GM06990 (cell line): ENCODE measurements at places on chromosomes 4 and X.

GRCh38 chr4:145097331-145097820 is 620 bp downstream of the ANAPC10 start:
- DNase-seq = no peak

DNA sequence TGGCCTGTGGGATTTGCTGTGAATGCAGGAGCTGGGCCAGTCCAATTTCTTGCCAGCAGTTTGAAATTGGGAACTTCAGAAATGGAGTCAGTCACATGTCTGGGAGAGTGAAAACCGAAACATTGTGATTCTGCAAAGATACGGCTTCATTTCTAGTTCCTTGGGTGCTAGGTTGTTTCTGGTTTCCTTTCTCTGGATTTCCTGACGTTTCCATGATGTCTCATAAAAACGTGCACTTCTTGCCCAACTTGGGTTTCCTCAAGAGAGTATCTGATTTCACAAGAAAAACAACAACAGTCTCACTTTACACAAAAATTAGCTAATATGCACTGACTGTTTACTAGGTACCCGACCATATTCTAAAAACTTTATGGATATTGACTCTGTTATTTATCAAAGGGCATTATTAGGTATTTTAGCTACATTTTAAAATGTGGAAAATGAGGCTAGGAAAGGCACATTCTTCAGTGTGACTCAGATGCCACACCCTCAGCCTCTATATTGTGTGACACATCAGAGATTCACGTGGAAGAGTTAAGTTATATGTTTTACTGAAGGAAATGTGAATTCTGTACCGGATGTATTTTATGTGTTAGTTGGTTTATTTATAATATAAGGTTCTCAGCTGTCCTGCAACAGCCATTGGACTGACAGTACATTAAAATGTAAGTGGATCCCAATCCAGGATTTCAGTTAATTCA is 225.0 kb upstream of the PUDP start:
- DNase-seq = no peak

DNA sequence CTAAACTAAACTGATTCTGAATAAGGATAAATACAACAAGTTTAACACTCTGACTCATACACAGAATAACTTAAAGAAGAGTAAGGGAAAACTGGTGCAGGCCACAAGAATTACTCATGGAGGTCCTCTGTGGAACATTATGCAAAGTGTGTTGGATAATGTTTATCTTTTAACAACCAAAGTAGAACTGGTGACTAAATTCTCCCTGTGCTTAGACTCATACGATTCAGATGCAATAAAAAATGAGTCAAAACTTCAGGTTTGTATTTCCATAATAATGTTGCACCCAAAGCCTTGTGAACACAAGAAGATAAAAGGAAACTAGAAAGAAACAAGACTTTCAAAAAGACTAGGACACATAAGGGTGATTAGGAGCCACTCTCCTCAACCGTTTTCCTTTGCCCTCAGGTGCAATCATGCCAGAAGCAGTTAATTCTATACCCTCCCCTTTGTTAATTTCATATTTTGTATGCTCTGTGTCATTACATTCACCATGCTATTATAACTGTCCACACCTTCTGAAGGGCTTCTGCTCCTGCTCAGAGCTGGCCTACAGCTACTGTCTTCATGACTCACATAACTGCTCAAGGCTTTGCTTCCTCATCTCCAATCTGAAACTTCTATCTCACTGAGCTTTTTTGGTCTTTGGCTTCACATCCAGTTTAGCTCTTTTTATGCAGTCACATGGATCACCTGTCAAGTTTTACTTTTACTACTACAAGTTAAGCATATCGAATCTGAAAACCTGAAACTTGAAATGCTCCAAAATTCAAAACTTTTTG is 60.2 kb downstream of the KCNIP4 start:
- DNase-seq = no peak

DNA sequence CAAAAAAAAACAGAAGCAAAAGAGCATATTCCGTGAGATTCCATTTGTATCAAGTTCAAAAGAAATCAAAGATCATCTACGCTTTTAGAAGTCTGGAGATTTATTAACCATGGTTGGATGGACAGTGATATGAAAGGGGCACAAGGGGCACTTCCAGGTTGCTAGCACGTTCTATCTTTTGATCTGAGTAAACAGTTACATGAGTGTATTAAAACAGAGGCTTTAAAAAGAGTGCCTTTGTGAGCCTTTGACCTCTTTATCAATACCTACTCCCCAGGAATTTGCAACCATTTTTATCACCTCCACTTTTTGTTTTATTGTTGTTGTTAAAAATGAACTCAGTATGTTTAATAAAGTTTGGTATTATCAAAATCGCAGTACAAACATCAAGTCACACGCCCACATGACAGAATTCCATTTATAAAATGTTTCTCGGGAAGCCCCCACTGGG is 72.4 kb upstream of the UCP1 start:
- no peak for DNase-seq

DNA sequence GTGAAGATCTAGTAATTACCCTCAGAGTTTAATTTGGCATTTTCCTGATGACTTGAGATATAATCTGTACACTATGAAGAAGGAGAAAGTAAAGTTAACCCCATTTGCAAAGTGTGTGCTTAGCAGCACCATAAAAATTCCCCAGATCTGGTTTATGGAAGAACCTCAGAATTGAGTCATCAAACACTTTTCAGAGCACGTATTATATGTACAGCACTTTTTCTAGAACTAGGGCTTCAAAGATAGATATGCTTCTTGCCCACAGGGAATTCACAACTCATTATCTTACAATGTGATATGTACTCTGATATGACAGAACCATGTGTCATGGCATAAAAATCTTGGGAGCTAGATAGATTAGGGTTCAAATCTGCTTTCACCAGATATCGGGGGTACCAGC is 150.9 kb downstream of the SLC10A7 start:
- DNase-seq = no peak

DNA sequence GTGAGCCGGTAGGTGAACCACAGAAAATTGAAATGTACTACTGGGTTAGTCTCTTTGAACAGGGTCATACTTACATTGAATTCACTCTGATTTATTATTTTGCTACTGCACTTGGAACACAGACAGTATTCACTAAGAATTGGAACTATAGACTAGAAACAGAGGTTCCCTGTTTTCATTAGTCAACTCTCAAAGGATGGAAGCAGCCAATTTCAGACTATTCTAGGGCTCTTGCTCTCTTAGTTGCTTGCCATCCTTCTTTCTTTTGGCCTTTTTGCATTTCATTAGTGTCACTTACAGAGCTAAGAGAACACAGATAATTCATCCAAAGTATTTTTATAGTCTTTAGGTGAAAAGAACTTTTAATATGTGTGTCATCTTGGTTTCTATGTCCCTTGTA is 52.6 kb downstream of the SHROOM3 start:
- no peak for DNase-seq

DNA sequence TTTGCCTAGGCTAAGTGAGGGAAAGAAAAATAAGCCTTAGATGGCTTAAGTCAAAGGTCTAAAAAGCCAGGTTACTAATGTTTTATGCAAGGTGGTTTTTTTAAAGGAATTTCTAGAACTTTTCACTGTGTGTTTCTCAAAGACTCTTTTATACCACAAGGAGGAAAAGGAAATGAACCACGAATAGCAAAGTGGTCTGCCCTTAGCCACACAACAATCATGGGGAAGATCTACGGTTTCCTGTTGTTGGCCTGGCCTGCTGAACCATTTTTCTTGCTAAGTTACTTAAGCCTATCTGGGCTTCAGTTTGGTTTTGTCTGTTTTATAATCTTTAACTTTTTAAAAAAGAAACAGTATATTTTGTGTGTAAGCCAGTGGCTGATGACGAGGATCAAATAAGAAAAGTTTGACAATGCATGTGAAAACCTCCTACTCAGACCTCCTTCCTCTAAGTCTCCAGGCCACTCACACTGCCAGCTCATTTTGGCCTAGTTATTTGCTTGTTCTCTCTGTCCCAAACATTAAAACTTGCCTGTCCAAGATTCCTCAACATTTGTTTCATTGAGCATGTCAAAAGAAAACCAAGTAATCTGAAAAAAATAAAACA is 56.7 kb upstream of the COL25A1 start:
- DNase-seq = no peak
